ENCODE measurements at places on chromosomes 1 and 21.

DNA sequence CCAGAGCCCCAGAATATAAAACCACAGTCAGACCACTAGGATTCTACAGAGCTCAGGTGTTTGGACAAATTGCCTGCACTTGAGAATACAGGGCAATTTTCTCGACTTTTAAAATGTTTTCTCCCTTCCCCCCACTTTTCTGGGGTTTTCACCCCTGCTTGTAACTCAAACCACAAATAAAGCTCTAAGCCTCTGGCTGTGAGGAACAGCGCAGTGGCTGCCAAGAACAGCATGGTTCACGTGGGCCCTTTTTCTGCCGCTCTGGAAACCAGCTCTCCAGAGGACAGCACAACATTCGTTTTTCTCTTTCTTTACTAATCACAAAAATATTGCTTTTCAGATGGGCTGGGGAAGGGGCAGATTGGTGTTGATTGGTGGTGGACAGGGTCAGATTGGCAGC is 102.2 kb upstream of the JUN start:
- DNase-seq = peak; percentile 47

GRCh38 chr1:232016616-232017015 is 390.0 kb downstream of the DISC1 start:
- no peak for DNase-seq

- DNase-seq = no peak
Observed at GRCh38 chr1:25825605-25826004, 5.9 kb downstream of the MTFR1L start.

DNA sequence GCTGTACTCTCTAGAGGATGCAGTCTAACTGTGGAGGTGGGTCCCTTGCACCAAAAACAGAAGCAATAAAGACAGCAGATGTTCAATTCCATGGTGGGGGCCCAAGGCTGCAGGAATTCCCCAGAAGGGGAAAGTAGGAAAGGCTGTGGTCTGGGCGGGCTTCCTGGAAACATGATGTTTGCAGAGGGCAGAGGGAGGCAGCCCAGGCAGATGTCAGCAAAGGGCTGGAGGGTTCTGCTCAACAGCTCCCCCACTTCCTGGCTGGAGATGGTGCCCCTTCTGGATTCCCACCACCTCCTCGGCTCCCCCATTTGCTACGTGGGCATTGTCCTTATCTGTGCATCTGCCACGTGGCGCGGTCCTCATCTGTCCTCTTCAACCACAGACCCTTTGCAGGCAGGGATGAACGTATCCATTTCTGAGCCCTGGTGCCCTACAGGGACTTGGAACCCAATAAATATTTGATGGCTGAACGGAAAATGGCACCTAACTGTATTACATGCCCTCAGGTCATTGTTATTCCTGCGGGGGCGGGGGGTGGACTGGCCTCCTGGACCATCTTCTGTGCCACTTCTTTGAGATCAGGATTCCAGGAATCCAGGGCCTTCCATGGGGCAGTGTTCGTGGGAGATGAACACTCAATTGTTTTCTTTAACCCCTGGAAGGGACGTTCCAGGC is 8.4 kb upstream of the GUCA2B start:
- DNase-seq = no peak

- DNase-seq = no peak
Observed at GRCh38 chr1:165753934-165754333, 14.7 kb downstream of the TMCO1 start.

GRCh38 chr1:12174924-12175810 is 8.4 kb downstream of the TNFRSF1B start:
- no peak for DNase-seq

- DNase-seq = no peak
Observed at GRCh38 chr1:108925920-108926319, 37.4 kb downstream of the CLCC1 start.

GRCh38 chr1:30199563-30199962 is 523.8 kb downstream of the MATN1 start:
- no peak for DNase-seq

DNA sequence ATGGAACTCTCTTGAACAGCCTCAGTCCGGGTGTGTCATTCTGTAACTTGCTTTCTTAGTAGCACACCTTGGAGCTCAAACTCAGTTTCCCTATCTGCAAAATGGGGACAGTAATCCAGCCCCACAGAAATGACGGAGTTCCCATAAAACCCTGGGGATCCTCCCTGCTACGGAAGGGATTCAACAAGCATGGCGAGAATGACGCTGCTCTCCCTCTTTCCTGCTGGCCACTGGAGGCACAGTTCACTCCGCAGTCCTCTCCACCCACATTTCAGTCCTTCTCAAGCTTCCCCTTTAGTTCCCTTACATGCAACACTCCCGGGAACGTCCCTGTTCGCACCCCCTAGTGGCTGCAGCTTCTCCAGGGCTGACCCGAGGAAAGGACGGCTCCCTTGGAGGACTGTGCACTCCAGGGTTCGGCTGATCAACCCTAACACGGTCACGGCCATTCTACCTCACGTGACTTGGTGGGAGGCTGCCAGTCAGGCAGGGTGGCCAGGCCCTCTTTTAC is 20.6 kb downstream of the RUNX3 start:
- DNase-seq = no peak

DNA sequence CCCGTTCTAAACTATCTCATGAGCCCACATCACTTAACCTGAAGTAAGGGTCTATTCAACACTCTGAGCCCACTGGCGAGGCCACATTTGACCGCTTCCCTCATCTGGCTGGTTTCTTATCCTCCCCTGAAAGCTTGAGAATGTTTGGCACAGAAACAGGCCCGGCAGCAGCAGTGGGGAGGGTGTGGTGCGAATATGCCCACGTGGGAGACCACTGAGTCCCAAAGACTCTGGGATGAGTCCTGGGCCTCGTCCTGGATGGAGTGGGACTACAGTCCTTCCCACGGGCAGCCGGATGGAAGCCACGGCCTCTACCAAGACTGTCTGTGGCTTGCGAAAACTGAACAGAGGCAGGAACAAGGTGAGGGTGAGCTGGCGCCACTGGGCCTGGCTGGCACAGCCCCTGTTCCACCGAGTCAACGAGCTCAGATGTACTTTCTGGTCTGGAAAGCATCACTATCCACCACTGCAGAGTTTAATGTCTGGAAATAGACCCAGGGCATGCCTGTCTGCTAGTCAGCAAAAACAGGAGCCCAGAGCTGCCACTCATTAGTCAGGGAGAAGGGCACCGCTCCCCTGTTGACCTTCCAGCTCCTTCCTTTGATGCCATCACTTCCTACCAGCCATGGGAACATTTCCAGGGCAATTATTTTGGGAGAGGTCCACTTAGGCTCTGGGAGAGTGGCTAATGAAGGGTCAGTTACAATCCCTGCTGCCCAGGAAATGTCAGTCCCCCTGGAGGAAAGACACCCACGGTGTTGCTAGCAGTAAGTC is 386.6 kb downstream of the MATN1 start:
- no peak for DNase-seq

- no peak for DNase-seq
Observed at GRCh38 chr1:198258491-198258890, 101.7 kb downstream of the NEK7 start.

GRCh38 chr1:220708936-220709801 is 19.0 kb downstream of the C1orf115 start:
- no peak for DNase-seq

DNA sequence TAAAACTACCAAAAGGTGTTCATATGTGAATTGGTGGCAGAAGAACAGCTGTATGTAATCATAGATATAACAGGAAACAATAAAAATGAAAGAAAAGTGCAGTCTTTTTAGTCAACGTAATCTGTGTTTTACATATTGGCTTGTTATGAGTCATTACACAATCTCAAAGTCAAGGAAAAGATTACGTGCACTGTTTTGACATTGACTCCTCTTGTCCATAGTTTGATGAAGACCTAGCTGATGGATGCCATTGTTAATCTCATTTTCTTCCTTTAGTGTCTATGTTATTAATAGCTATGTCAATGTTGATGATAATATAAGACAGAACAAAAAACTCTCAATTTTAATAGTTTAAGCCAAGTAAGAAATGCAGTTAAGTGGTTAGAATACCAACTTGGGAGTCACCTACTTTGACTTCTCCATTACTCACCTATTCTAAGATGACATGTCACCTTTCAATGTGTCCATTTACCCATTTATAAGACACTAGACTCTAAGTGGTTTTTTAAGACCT is 84.5 kb upstream of the SAMSN1 start:
- DNase-seq = no peak

DNA sequence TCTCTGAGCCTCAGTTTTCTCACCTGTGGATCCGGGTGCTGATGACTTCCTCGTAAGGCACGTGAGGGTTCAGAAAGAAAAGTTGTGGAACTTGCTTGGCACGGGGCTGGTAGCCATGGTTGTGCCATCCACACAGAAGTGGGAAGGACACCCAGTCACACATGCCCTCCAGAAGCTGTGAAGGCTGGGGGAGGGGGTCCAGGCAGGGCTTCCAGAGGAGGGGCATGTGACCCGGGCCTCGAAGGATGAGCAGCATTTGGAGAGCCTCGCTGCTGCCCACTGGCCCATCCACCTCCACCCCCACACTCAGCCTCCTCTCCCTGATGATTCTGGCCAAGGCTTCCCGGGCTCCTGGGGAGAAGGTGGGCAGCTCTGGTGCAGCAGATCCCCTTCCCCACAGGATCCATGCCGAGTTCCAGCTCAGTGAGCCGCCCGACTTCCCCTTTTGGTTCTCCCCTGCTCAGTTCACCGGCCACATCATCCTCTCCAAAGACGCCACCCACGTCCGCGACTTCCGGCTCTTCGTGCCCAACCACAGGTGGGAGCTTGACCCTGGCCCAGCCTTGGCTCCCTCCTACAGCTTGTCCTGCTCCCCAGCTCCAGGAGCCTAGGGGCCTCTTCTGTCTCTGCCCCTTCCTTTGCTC is 9.4 kb downstream of the SELENON start:
- no peak for DNase-seq

DNA sequence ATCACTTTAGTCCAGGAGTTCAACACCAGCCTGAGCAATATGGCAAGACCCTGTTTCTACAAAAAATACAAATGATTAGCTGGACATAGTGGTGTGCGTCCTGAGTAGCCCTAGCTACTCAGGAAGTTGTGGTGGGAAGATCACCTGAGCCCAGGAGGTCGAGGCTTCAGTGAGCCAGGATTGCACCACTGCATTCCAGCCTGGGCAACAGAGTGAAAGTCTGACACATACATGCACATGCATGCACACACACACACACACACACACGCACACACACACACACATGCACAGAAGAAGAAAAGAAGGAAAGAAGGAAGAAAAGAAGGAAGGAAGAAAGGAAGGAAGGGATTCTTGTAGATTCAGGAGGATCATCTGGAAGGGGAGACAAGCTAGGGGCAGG is 104.4 kb upstream of the USP25 start:
- no peak for DNase-seq

- DNase-seq = no peak
Observed at GRCh38 chr1:50218344-50219120, 109.8 kb downstream of the ELAVL4 start.

Data from midbrain (tissue), 1 donor.